Right renal cortex interstitium (tissue), 3 donors: ENCODE measurements at places on chromosomes 6 and 20.

- no peak for DNase-seq
Measured at GRCh38 chr6:36786055-36786675, 53.1 kb downstream of the CPNE5 start.

DNA sequence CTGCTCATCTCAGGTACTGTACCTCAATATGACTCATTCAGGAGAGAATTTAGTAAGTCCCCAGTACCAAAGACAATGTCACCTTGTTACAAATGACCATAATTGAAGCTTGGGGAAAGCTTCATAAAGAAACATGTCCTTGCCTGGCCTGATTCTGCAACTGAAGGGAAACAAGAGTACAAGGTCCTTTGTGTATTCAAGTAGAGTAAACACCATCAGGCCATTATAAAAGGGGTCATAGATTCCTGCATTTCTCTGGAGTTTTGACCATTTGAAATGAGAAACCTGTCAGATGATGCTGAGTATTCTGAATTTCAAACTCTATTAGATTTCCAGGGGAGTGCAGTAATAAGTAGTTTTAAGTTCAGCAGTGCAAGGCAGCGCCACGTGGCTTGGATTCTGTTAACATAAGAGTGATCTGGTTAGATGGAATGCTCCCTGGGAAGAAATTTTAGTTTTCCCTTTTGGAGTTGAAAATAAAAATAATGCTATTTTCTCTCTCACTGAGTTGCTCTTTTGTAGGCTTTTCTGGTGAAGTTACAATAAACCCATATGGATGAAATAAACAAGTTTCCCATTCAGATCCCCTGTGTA lies 1054.3 kb downstream of the EPHA7 start:
- no peak for DNase-seq

GRCh38 chr6:139647841-139648240 lies 273.4 kb upstream of the CITED2 start:
- no peak for DNase-seq

DNA sequence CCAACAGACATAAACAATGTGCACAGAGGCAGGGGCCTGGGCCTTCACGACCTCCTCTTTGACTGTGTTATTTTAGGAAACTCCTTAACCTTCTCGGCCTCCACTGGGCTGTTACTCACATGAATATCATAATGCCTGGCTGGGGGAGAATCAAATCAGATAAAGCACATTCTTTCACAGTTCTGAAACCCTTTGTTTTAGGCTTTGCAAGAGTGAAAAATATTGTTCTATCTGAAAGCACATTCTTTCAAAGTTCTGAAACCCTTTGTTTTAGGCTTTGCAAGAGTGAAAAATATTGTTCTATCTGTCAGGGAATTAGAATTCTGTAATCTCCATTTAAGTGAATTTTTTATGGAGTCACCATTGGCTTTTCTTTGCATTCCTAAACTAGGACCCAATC lies 50.7 kb upstream of the SYNDIG1 start:
- DNase-seq: no peak

GRCh38 chr6:16728513-16729182 lies 32.6 kb downstream of the ATXN1 start:
- DNase-seq: no peak

- no peak for DNase-seq
Measured at GRCh38 chr6:97189767-97190166, 93.2 kb downstream of the MMS22L start.
